ENCODE measurements at places on chromosomes 4 and X.

DNA sequence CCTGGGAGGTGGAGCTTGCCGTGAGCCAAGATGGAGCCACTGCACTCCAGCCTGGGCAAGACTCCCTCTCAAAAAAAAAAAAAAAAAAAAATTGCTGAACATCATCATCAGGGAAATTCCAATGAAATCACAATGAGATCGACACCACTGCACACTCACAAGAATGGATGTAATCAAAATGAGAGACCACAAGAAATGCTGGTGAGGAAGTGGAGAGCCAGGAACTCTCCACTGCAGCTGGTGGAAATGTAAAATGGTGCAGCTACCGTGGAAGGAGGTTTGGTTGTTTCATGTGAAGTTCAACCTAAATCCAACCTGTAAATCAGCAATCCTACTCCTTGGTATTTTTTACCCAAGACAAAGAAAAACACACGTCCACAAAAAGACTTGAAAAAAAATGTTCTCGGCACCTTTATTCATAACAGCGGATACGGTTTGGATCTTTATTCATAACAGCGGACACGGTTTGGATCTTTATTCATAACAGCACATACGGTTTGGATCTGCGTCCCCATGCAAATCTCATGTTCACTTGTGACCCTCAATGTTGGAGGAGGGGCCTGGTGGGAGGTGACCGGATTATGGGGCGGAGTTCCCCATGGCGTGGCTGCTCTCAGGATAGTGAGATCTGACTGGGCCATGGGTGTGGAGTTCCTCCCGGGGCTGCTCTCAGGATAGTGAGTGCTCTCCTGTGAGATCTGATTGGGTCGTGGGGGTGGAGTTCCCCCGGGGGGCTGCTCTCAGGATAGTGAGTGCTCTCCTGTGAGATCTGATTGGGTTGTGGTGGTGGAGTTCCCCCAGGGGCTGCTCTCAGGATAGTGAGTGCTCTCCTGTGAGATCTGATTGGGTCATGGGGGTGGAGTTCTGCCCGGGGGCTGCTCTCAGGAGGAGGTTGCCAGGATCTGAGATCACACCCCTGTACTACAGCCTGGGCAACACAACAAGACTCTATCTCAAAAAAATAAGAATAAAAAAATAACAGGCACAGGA, 7.7 kb downstream of the GAK start:
- DNase-seq: no peak

- no peak for DNase-seq
Observed at GRCh38 chr4:78749258-78749971, 26.7 kb upstream of the BMP2K start.

GRCh38 chrX:8738588-8739189, 6.8 kb upstream of the ANOS1 start:
- no peak for DNase-seq

- DNase-seq: no peak
Observed at GRCh38 chrX:30973784-30974427, 84.9 kb upstream of the TAB3 start.

DNA sequence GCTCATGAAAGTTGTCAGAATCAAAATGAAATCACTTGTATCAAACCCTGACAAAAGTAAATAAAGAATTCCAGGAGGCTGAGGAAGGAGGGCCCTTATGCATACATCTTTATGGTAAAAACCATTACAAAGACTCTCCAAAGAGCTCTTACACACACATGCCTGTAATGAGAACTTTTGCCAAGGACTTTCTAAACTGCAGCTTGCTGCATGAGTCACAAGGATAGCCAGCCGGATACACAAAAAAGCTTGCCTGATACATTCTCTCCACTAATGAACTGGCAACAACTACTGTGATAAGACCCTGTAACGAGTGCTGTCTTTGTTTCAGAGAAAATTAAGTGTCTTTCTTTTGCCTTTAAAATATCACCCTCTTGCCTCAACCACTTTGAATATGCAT, 618.1 kb downstream of the PPP4R3C start:
- no peak for DNase-seq

DNA sequence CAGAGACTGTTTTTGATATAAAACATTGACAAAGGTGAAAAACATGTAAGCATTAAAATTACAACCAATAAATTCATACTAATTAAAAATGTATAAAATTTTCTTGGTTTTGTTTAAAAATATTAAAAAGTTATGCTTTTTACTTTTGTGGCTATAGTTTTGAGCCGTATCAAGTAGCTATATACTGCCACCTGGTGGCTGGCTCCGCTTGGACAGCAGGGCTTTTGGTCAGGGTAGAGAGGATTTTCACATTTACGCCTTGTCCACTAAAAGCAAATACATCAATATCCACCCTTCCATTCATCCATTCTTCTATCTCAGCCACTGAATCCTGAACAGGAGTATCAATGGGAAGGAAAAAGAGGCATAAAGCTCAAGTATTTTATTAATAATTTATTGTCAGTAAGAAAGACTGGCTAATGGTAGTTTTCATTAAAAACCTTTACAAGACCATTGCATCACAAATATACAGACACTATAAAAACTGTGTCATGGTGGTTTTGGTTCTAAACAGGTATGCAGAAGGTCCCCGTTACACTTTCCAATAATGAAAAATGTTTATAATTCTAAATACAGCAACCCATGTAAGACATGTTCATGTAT, 32.1 kb upstream of the MTNR1A start:
- no peak for DNase-seq

GRCh38 chr4:55475394-55476243, 71.1 kb downstream of the CLOCK start:
- no peak for DNase-seq

DNA sequence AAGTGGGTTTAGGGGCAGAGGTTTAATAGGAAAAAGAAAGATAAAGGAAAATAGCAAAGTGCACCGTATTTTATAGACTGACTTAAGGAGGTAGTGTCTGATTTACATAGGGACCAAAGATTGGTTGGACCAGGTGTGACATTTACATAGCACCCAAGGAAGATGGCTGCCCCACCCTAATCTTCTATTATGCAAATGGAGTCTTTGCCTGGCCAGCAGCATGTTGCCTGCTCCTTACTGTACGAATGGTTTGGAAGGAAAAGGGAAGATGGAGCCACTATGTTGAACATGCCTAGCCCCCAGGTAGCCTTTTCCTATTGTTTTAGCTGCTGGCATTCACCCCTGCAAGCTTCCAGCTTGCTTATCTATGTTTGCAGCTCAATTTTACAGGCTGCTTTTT, 146.2 kb upstream of the PDE5A start:
- no peak for DNase-seq

GRCh38 chr4:2484993-2485392, 16.1 kb downstream of the RNF4 start:
- no peak for DNase-seq

DNA sequence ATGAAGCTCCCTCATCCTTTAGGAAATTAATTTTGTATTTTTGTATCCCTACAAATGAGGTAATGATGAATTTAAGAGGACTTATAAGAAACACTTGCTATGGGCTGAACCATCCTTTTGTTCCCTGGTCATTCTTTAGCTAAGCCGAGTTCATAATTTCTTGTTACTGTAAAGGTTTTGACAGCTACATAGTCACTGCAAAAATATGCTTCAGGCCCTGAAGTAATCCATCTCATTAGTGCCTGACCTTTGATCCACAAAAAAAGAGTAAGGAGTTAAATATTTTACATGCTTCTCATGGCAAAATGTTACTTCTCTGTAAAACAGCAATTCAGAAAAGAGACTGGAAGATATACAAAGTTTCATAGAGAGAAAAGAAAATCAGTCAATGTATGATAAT, 290.6 kb upstream of the SLIT2 start:
- peak; percentile 86 for DNase-seq

DNA sequence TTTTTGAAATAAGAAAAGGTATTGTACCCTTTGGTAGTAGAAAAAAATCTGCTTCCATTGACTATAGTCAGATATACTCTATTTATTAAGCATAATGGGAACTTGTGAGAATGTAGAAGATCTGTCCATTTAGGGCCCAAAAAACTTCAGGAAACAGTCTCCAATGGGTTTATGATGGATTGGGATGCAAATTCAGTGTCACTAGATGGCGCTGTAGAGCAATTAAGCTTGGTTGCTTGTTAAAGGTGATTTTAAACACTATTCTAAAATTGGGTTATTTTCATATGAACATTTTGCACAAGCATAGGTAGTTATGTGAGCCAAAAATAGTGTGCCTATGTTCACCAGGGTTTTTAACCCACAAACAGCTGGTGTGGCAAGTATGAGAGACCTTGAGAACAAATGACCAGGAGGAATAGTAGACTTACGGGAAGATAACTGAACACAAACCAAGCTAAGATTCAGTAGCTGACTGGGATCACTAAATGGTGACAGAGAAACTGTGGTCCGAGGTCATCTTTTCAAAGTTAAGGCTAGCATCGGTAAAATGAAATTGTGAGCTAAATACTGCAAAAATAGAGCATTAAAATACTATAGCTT, 80.3 kb upstream of the LSM6 start:
- DNase-seq: peak; percentile 4

DNA sequence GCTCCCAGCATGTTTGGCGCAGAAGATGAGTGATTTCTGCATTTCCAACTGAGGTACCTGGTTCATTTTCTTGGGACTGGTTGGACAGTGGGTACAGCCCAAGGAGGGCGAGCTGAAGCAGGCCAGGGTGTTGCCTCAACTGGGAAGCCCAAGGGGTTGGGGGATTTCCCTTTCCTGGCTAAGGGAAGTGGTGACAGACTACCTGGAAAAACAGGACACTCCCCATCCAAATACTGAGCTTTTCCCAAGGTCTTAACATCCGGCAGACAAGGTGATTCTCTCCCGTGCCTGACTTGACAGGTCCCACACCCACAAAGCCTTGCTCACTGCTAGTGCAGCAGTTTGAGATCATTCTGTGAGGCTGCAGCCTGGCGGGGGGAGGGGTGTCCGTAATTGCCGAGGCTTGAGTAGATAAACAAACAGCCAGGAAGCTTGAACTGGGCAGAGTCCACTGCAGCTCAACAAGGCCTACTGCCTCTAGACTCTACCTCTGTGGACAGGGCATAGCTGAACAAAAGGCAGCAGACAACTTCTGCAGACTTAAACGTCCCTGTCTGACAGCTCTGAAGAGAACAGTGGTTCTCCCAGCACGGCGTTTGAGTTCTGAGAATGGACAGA, 307.7 kb upstream of the ARSJ start:
- no peak for DNase-seq

GRCh38 chr4:145839151-145839550, 99.5 kb downstream of the ZNF827 start:
- DNase-seq: no peak

DNA sequence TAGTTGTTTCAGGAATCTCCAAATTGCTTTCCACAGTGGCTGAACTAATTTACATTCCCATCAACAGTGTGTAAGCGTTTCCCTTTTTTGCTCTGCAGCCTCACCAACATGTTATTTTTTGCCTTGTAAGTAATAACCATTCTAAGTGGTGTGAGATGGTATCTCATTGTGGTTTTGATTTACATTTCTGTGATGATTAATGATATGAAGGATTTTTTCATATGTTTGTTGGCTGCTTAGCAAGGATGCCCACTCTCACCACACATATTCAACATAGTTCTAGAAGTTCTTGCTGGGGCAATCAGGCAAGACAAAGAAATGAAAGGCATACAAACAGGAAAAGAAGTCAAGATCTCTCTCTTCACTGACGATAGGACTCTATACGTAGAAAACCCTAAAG, 472.4 kb downstream of the ZNF674 start:
- no peak for DNase-seq

DNA sequence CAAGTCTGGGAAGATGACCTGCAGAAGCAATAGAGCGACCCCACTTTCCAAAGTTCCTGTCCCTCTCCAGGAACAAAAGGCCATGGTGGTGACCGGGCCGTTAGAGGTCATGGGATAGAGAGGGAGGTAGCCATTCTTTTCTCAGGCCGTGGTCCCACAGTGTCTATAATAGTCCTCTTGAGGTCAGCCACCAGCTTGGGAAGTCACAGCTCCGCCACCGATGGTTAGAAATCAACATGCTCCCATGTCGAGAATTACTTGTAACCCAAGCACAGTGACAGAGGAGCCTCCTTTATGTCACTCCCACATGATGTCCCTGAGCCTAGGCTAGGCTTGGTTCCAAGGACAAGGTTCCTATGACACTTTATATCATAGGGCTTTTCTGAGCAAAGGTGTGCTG, 48.3 kb upstream of the CBR4 start:
- no peak for DNase-seq

- DNase-seq: no peak
Observed at GRCh38 chrX:6768881-6769280, 234.0 kb upstream of the VCX3A start.

GRCh38 chrX:18647621-18648020, 24.3 kb downstream of the RS1 start:
- no peak for DNase-seq

Data from GM04503 (cell line).